ENCODE measurements at places on chromosomes 7 and 10.

GRCh38 chr10:52409195-52409594, 95.1 kb downstream of the DKK1 start:
- no peak for DNase-seq

GRCh38 chr10:101453791-101454718, 100.1 kb downstream of the BTRC start:
- no peak for DNase-seq

DNA sequence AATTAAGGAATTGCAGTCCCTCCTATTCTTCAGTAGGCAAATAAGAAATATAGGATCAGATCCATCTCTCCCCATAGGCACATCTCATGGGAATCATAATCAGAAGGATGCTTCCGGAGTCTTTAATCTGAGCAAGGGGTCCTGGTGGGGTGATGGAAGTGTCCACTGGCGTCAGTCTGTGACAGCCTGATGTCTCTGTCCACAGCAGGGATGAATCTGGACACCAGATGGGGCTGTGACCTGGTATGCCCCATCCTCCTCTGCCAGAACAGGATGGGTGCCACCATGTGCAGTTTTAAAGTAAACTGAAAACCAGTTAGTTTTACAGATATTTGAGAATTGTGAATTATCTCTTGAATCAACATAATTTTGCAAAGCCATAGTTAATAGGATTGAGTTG, 148.7 kb downstream of the C1GALT1 start:
- no peak for DNase-seq

DNA sequence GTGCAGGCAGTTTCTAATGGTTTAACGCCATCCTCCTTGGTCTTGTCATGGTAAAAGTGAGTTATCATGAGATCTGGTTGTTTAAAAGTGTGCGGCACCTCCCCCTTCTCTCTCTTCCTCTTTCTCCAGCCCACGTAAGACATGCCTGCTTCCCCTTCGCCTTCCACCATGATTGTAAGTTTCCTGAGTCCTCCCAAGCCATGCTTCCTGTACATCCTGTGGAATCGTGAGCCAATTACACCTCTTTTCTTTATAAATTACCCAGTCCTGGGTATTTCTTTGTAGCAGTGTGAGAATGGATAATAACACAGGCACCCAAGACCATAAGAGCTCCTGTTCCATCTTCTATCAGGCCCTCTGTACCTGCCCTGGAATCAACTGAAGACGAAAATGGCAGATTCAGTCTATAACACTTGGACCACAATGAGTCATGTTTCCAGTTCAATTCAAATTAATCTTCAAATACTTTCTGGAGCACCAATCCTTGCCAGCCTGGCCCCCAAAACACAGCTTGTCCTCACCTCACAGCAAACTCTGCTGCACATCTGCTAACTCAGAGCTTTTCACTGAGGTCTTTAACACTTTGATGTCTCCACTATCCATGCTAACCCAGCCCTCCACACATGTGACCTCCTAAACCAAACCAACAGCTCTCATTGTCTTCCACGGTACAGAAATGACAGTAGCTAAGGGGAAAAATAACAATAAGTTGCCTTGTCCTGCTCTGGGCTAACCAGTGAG, 73.2 kb downstream of the SFMBT2 start:
- peak; percentile 67 for DNase-seq

DNA sequence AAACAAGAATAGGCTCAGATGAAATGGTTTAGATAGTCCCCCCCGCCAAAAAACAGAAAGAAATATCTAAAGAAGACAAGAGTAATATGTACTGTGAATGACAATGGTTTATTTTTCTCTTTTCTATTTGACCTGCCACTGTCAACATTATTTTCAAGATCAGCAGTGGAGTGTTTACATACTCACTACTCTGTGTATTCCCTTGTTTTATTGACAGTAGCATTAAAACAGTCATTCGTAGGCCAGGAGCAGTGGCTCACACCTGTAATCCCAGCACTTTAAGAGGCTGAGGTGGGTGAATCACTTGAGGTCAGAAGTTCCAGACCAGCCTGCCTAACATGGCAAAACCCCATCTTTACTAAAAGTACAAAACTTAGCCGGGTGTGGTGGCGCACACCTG, 245.3 kb upstream of the SLC26A5 start:
- no peak for DNase-seq

Measured in inflammatory macrophage treated with lipopolysaccharide for 4 hours (primary cell).